ENCODE measurements at places on chromosomes 6 and 20.

GRCh38 chr6:17884498-17885478 lies 102.6 kb downstream of the KIF13A start:
- no peak for DNase-seq

- peak; percentile 77 for DNase-seq
These were observed 12.5 kb upstream of the TMEM30A start for GRCh38 chr6:75296811-75297779.

DNA sequence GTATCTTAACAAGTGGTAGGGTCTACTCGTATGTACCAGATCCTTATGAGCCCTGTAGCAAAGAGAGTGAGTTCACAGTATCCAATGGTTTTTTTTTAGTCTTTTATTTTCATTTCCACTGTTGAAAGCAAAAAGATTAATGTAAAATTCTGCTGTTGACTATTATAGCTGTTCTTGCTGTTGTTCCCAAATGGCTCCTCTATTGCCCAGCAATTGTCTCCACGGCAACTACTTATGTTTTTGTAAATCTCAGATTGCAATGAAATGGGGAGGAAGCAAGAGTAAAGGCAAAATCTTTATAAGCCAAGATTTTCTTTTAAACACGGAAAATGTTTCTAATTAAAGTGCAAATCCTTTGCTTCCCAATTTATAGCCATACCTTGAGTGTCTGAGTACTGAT lies 406.1 kb downstream of the EPM2A start:
- DNase-seq: peak; percentile 17

GRCh38 chr6:106167096-106167814 lies 81.1 kb downstream of the PRDM1 start:
- no peak for DNase-seq

- DNase-seq: no peak
These were observed 9.1 kb upstream of the DEFB125 start for GRCh38 chr20:78338-78737.

DNA sequence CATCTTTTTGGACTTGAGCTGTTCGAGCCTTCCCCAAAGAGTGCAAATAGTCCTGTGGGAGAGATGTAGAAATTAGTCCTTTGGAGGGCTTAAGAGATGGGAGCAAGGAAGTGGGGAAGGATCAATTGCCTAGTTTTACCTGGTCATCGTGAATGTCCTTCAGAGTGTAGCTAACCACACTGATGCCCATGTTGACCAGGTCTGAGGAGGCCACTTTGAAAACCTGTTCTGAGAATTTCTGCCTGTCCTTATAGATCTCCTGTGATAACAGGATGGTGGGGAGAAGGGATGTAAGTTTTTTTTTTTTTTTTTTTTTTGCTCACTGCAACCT lies 2.0 kb downstream of the FLOT1 start:
- no peak for DNase-seq

- DNase-seq: no peak
These were observed 26.6 kb upstream of the SRSF6 start for GRCh38 chr20:43431134-43431519.

- no peak for DNase-seq
These were observed 524.6 kb upstream of the JARID2 start for GRCh38 chr6:14721103-14721758.

DNA sequence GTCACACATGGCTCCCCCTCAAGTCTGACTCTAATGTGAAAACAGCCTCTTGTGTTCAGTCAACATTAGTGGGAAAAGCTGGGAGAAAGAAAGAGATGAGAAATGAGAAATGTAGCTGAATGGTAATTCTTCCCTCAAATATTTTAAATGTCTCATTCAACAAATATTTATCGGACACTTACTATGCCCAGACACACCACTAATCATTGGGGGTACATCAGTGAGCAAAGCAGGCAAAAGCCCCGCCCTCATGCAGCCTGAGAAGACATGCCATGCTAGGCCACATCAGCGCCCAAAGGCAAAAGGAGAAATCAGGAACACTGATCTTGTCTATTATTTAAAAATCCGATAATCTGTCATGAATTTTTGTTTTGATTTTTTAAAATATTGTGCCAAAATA lies 89.9 kb upstream of the ASF1A start:
- DNase-seq: no peak

DNA sequence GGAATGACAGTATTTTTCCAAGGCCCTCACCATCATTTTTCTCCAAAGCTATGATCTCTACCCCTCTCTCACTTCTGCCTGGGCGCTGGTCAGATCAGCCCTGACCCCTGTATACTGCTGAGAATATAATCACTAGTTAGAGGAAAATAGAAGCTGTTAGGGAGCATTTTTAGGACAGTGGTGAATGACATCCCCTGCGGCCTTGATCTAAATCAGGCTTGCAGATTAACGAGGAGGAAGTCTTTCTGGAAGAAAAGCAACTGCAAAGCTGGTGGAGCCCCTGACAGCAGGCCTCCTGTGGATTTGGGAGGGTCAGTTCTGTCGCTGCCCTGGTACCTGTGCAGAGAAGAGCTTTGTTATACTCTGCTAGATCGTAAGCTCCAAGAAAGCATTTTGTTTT lies 107.9 kb downstream of the RPP40 start:
- no peak for DNase-seq

DNA sequence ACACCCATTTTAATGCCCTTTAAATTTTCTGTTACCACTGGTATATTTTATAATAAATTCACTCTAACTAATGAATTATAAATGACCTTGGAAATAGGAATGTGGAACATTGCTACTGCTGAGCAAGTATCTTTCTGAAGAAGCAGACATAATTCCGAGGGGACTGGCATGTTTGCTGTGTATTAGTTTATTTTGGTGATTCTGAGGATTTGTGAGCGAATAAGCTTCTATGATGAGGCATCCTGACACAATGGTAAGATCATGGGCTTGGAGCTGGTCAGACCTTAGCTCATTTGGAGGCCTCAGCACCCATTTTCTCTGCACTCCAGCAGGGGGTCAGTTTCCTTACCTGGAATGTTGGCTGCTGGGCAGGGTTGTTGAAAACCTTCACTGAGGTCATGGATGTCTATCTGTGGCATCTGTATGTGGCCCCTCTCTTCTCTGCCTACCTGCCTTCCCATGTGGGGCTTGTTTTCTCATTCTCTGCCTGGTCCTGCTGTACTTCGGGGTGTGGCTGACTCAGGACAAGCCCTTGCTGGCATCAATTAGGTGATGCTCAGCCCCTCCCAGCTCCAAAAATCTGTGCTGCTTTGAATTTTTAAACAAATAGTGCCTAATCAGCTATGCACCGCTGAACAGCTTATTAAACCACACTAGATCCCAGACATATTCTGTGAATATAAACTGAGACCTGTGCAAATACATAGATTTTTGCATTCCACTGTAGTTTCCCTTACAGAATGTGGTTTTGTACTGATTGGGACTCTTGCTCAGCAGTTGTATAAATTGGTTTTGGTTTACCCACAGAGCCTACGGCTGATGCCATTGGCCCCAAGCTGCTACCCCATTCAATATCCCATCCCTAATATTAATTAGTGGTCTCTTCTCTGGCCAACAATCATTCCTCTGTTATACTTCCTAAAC lies 10.7 kb downstream of the ARID1B start:
- no peak for DNase-seq

- no peak for DNase-seq
These were observed 94.4 kb upstream of the BMP2 start for GRCh38 chr20:6673071-6673470.

GRCh38 chr6:161370880-161371279 lies 97.0 kb upstream of the AGPAT4 start:
- peak; percentile 78 for DNase-seq
